ENCODE measurements at places on chromosomes 1 and 21.

DNA sequence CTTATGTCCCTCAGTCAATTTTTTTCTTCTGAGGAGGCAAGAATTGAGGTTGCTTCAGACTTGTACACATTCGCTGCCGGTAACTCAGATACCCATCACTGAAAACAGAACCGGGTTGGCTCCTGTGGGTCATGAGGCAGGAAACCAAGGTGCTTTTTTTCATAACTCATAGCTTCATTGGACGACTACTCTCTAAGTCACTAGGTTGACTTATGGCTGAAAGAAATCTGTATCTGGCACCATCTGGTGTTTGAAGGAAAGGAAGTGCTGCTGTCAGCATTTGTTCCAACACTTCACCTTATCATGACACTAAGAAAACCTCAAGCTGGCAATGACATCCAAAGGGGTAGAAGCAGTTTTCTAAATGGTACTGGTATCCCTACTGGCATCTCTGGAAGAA is 82.3 kb downstream of the TBX19 start:
- no peak for DNase-seq

DNA sequence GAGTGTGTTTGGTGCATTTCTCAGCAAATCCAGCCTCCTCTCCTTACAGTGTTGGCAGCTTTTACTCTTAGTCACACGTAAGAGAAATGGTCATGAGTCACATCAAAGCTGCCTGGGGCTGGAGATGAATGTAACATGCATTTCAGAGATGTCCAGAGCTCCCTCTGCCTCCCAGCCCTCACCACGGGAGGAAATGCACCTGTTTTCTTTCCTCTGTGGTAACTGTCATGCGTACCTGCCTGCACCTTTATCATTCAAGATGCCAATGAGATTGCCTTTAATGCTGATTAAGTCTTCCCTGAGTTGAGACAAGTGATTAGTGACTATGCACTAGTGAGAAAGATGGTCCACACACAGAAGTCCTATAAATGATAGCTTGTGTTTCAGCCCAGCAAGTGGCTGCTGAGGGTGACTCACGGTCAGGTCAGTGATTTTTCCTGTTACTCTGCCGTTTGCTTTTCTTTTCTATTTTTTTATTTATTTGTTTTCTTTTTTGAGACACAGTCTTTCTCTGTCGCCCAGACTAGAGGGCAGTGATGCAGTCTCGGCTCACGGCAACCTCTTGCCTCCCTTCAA is 277.3 kb upstream of the FMN2 start:
- no peak for DNase-seq

DNA sequence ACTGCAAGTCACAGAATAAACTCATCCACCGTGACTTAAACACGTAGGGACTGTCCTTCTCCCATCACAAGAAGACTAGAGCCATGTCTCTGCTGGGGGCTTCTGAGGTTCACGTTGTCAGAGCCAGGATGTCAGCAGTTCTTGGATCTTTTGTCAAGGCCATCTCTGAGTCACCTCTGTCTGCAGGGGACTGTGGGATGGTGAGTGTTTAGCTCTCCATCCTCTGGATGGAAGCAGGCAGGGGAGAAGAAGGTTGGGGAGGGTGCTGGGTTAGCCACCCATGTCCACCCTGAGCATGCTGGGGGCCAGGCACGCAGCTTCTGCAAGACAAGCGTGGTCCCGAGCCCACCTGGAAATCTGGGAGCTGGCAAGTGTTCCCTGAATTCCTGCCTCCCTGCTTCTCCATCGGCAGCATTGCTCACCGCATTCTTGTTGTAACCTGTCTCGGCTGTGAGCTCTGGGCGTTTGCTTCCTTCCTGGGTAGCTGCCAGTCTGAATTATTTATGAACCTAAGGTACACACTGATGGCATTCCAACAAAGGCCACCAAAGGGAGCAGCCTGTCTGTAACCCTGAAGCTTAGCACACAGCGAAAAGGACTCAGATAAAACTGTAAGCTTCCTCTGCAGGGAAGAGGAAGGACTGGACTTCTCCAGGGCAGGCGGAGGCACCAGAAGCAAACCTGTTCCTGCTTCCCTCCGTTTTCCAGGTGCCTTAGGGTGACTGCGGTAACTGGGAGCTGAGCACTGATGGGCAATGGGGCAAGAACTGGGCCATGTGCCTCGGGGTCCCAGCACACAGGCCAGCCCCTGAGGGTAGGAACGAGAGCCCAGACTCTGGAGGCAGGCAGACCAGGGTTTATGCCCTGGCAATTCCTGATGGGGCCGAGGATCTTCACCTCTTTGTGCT is 88.6 kb downstream of the RIPK4 start:
- DNase-seq: no peak

DNA sequence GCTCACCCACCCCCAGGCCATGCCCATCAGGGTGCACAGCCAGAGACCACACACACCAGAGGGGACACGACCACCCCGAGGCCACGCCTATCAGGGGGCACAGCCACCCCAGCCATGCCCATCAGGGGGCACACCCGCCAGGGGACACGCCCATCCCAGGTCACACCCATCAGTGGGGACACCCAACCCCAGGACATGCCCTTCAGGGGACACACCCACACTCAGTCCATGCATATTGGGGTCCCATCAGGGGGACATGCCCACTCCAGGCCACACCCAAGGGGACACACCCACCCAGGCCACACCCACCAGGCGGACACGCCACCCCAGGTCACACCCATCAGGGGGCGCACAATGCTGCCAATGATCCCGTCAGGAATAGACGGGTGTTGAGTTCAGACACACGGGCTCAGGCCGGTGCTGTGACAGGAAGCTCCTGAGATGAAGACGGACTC is 20.7 kb downstream of the MCM3AP start:
- DNase-seq: no peak
